ENCODE measurements at places on chromosomes 11 and 22.

- no peak for DNase-seq
Observed at GRCh38 chr11:73372375-73372993, 3.7 kb upstream of the RELT start.

DNA sequence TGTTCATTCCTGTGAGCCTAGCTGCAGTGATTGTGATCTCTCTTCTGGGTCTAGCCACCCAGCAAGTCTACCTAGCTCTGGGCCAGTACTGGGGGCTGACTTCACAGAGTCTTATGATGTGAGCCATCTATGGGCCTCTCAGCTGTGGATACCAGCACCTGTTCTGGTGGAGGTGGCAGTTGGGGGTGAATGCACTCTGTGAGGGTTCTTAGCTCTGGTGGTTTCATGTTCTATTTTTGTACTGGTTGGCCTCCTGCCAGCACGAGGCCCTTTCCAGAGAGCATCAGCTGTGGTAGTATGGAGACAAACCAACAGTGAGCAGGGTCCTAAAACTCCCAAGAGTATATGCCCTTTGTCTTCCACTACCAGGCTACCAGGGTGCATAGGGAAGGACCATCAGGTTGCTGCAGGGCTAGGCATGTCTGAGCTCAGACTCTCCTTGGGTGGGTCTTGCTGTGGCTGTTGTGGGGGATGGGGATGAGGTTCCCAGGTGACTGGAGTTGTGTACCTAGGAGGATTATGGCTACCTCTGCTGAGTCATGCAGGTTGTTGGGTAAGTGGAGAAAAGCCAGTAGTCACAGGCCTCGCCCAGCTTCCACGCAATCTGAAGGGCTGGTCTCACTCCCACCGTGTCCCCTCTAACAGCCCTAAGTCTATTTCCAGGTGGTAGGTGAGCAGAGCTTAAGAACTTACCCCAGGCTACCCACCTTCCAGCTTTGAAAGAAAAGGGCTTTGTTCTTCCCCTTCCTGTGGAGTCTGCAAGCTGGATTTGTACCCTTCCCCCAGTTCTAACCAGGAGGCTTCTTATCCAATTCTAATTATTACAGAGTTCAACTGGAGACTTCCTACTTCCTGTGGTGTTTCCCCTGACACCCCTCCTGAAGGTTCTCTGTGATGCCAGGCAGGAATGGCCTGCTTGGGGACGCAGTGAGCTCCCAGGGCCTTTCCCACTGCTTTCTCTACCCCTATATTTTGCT is 250.7 kb downstream of the LUZP2 start:
- no peak for DNase-seq

- DNase-seq: no peak
Observed at GRCh38 chr11:69538854-69539253, 57.4 kb downstream of the LINC01488 start.

GRCh38 chr11:2858995-2859698 is 26.4 kb downstream of the CDKN1C start:
- DNase-seq: no peak

- DNase-seq: peak; percentile 77
Observed at GRCh38 chr11:1515082-1516060, 28.8 kb upstream of the MOB2 start.

Measured in activated CD8-positive, alpha-beta memory T cell treated with anti-CD3 and anti-CD28 coated beads for 48 hours (primary cell).